Kidney glomerular epithelial cell (primary cell): ENCODE measurements at places on chromosomes 5 and 9.

- DNase-seq, result no peak
Observed at GRCh38 chr9:100486479-100487176, 13.7 kb downstream of the TMEFF1 start.

DNA sequence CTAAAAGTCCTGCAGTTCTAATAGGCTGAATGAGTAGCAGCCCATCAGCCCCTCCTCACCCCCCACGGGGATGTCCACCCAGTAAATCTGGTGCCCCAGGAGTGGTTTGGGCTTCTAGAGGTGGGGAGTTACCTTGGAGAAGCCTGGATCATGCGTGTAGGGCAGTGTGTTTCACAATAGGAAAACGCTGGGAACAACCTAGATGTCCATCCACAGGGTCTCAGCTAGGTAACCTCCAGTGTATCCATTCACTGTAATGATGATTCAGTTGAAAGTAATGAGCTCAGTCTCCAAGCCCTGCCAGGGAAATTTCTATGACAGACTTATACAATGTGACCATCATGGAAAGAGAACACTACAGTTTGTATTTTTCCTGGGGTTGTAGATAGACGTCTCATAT, 51.8 kb downstream of the NDST1 start:
- peak; percentile 57 for DNase-seq

GRCh38 chr9:135973277-135974219, 12.4 kb upstream of the UBAC1 start:
- DNase-seq, result no peak

- DNase-seq, result no peak
Observed at GRCh38 chr5:68533571-68534084, 318.1 kb downstream of the PIK3R1 start.

GRCh38 chr9:12712532-12712931, 19.3 kb downstream of the TYRP1 start:
- DNase-seq, result no peak

GRCh38 chr5:119840175-119840574, 210.8 kb downstream of the FAM170A start:
- no peak for DNase-seq

DNA sequence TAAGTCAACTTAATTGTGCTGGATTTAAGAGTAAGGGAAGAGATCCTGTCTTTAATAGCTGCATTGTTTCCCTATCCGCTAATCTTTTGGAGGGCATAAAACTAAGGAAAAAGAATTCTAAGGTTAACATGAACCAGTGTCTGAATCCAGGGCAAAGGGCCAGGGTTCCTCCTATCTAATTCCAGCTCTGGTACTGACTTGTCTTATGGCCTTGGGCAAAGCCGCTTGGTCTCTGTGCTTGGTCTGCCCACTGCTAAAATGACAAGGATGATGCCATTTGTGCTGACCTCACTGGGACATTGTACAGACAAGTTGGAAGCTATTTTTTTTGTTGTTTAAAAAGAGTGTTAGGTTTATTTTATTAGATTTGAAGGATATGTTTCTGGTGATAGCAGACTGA, 334.7 kb upstream of the PIK3R1 start:
- no peak for DNase-seq

- DNase-seq, result no peak
Observed at GRCh38 chr9:91711755-91712601, 238.1 kb downstream of the ROR2 start.

GRCh38 chr9:87140605-87141109, 193.4 kb upstream of the GAS1 start:
- DNase-seq, result no peak
